ENCODE measurements at places on chromosomes 6 and 20.

DNA sequence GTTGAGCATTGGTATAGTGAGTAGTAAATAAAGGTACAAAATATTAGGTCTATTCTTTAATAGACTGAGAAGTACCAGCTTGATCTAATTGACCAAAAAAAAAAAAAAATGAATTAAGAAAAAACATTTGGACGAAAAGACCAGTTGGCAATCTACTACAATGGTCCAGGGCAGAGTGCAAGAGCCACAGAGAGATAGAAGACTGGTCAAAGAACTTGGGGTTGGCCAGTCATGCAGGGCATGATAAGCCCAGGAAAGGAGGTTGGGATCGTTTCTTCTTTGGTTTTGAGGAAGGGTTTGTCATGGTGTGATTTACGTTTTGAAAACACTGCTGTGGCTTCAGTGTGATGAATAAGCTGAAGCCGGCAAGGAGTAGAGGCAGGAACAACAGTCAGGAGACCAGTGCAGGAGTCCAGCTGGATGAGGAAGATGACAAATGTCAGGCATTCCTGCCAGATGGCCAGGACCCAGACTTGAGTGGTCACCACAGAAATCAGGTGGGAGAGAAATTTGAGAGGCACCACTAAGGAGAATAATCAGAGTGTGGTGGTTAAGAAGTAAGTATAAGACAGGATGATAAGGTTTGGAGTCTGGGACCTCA lies 14.0 kb downstream of the SMLR1 start:
- no peak for DNase-seq

DNA sequence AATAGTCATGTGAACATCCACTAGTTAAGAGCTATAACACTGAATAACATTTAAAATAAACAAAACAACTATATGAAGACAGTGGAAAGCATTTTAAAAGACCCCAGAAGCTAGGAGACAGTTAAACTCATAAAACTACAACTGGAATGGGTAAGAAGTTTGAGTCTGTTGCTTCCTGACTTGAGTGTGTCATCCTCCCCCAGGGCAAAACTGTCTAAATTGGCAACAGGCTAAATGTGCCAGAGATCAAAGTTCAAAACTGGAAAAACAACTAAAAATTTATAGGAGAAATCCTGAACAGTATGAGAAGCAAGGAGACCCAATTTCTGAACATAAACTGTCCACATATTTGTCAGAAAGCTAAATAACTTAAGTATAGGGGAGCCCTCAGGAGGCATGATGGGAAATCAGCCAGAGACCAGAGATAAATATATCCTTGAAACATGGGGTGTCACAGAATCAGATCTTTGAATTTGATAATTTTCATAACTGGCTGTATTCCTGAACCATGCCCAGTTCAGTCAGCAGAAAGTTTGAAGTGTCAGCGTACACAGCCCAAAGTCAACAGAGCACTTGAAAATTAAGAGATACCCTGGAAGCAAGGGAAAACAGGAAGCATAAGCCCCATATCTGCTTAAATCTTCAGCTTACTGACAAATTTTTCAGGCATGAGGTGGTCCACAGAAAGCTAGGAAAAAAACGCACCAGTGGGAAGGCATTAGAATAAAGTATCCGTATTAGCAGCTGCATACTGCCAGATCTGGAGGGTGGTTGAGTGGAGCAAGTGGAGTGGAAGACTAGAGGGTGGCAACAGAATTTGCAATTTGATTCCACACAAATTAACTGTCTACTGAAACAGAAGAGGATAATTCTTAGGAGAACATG lies 516.1 kb upstream of the MAN1A1 start:
- no peak for DNase-seq

DNA sequence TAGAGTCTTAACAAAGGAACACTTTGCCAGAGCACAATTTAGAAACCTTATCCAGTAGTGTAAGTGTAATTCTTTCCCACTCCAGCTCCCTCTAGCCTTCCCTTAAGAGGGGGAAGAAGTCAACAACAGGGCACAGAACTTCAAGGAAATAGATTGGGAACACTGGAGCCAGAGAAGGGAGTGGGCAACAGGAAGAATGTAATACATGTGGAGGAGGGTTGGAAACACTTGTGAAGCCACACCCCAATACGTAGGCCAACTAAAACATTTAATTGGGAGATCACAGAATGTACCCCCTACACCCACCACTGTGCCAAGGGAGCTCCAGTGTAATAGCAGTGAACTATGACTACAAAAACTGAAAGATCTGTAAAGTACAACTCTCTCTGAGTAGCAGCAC lies 735.7 kb upstream of the HS3ST5 start:
- no peak for DNase-seq

- no peak for DNase-seq
Observed at GRCh38 chr6:156879186-156879585, 102.0 kb downstream of the ARID1B start.

- no peak for DNase-seq
Observed at GRCh38 chr6:70627500-70628254, 40.0 kb upstream of the SMAP1 start.

DNA sequence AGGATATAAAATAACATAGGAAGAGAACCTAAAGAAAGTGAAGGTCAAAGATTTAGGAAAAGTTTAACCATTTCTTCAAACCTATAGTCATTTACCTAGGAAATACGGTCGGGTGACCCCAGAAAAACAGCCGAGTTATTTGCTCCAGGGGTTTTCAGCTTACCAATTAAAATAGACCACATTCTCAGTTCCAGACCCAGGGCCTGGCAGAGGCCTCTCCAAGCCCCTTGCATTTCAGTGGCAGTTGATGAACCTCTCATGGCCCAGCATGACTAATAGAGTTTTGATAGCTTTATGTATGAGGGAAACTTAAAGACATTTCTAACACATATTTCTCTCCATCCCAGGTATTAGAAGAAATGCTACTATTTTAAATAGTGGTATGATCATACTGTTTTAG lies 113.5 kb downstream of the OGFRL1 start:
- DNase-seq, result no peak

GRCh38 chr20:46057856-46058598 lies 29.0 kb downstream of the SLC12A5 start:
- no peak for DNase-seq

DNA sequence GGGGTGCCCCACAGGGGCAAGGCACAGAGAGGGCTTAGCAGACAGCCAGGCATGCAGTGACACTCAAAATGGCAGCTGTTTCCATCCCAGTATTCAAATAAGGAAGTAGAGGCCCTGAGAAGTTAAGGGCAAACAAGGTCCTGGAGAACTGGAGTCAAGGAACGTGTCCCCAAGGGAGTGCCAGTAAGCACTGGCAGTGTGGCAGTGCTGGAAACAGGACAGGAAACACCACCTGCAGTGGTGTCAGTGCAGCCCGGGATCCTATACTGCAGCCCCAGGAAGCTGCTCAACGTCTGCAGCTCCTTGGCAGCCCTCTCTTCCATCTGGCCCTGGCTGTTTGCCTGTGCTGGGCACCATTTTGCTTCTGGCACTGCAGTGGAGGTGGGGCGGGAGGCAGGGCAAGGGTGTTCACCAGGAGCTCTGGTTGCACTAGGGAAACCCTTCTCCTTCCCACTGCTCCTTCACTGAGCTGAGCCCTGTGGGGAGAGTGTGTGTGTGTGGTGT lies 56.3 kb downstream of the EDN3 start:
- no peak for DNase-seq

DNA sequence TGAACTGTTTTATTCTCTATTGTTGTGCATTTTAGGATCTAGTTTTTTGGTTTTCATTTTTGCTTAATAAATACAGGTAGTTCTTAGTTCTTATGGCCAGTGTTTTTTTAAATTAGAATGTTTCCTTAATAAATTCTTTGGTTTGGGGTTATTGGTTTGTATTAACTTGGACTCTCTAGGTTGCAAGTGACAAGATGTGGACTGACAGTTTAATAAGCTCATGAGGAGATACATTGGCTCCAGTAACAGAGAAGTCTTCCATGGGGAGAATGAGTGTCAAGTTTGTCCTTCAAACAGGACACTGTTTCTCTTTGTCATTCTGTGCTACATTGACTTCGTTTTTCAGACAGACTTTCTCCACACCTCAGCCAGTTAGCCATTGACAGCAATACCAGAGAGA lies 39.7 kb downstream of the SNX9 start:
- no peak for DNase-seq

DNA sequence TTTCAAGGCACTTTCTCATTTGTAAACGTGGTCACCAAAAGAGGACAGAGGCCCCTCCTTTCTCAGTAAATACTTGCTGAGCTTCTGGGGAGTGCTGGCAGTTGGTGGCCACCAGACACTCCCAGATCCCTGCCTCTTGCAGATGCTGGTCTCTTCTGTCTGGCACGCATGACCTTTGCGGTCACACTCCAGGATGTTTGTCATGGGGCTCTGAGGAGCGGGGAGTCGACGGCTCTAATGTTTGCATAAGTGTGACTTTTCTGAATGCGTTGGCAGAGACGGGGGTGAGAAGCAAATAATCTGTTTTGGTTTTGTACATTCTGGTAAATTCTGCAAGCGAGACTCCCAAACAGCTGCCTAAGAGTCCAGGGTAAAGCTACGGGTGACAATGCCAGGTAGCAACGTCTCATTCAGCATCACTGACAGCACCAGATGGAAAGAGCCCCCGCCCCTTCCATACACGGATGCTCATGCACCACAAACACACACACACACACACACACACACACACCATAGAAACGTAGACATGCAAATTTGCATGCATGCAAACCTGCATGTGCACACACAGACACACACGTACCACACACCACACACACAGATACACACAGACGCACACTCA lies 101.1 kb downstream of the YTHDF1 start:
- no peak for DNase-seq

DNA sequence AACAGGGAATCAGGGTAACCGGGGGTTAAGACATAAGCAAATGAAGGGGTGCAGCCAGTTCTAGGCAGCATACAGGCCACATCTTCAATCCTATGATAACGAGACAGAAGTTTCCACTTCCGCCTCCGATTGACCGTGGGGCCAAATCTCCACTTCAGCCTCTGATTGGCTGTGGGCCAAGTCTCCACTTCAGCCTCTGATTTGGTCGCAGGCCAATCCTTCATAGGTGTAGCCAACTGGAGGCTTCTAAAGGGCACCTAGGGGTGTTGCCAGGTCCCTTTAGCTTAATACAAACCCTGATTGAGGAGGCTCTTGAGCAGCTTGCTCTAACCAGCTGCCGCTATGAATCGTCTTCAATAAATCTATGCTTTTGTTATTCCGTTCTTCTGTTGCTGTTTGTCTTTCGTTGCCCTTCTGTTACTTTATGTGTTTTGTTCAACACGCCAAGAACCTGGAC lies 2.1 kb upstream of the ERGIC3 start:
- DNase-seq, result no peak

DNA sequence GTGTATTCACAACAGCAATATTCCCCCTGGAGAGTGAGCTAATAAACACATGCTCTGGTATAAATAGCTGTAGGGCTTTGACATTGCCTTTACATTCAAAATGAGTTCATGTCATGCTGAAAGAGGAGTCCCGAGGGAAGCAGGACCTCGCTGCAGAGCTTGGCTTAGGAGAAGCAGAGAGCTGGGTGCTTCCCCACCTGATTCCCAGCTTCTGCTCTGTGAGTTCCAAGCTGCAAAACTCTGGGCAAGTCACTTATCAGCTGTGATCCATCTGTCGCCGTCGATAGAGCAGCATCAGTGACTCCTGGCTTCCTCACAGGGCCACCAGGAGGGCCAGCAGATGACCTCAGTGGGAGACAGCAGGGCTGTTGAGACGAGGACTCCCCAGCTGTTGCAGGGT lies 241.8 kb downstream of the ANKRD60 start:
- no peak for DNase-seq

GRCh38 chr20:57902473-57902872 lies 192.7 kb upstream of the PMEPA1 start:
- no peak for DNase-seq

GRCh38 chr6:133259561-133259960 lies 18.4 kb downstream of the EYA4 start:
- DNase-seq, result no peak

DNA sequence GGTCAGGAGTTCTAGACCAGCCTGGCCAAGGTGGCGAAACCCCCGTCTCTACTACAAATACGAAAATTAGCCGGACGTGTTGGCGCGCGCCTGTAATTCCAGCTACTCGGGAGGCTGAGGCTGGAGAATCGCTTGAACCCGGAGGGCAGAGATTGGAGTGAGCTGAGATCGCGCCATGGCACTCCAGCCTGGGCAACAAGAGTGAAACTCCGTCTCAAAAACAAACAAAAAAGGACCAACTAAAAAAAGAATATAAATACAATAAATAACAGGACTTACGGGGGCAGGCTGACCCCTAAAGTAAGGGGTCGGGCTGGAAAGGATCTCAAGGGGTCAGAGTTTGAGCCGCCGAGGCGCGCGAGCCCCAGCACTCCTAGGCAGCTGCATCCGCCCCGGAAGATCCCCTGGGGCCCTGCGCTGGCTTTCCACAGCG lies 509 bp upstream of the TPD52L2 start:
- DNase-seq, result no peak

DNA sequence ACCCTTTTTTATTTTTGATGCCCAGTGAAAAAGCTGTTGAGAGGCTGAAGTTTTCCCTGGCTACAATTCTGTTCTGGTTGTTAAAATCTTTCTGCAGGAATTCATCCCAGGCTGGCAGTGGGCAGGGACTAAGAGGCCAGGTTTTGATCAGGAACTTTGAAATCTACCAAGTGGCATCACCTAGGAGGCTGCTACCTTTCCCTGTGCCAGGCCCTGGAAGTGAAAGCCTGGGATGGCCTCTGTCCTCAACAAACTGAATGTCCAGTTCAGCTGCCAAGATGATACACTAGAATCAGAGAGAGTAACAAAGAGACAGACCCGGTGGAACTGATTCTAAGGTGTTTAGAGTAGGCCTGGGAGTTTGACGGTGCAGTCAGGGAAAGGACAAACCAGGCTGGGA lies 596 bp downstream of the IYD start:
- no peak for DNase-seq

DNA sequence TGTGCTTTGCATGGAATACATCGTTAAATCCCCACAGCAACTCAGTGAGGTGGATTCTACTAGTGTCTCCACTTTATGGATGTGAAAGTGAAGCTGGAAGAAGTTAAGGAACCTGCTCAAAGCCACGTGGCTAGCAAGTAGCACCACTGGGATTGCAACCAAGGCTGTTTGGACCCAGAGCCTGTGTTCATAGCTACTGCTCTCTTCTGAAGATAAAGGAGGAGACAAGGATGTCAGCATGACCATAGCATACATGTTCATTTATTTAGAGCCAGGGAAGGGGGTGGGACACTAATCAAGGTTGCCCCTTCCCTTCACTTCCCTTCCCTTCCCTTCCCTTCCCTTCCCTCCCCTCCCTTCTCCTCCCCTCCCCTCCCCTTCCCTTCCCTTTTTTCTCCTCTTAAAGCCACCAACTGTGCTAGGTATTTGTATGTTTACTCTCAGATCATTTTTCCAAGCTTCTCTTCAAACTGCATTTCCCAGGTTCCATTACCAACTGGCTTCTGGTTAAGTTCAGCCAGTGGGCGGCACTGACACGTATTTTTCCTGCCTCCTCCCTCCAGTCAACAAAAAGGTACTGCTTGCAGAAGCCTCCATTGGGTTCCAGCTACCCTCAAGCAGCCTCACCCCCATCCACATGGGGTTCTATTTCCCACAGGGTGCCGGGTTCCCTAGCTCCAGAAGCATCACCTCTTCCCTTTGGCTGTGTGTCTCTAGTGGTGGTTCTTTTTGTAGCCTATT lies 134.9 kb downstream of the BCAS1 start:
- DNase-seq, result no peak

All from stimulated activated CD4-positive, alpha-beta T cell treated with anti-CD3 and anti-CD28 coated beads, Interleukin-1b, Interleukin-23, amount 100 ng/mL, for 24 hours (primary cell).